Gastroesophageal sphincter (tissue), 4 donors: ENCODE measurements at places on chromosomes 3 and 15. TPM values are rescaled to one million over a fixed set of nuclear protein-coding genes. Genes with fewer than 3 reads are reported as not detected.

Gene SSUH2
- total RNA-seq: 3.8 TPM

Gene NR1I2
- total RNA-seq: not detected

Gene GOLGA6B
- total RNA-seq: 0.40 TPM

Gene RLBP1
- not detected for total RNA-seq

Gene SMCO1
- not detected for total RNA-seq

Gene KNG1
- not detected for total RNA-seq

DNA sequence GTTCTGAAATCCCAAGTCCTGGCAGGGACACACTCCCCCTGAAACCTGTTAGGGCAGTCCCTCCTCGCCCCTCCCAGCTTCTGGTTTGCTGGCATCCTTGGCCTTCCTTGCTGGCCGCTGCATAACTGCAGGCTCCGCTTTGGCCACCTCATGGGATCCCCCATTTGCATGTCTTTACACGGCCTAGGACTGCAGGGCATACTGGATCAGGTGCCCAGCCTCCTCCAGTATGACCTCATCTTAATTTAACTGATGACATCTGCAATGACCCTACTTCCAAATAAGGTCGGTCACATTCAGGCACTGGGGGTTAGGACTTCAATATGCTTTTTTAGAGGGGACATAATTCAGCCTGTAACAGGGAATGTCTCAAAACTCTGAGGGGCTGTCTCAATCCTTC is 173.3 kb downstream of the RAB11A start:
- H3K4me1 ChIP-seq: peaks cover 9% of the 10 kb centered on the region
- ATAC-seq: no peak
- H3K27me3 ChIP-seq: peaks cover 34% of the 10 kb centered on the region
- no peak overlapping the region for H3K4me3 ChIP-seq
- no peaks in the 10 kb centered on the region for H3K36me3 ChIP-seq
- H3K27ac ChIP-seq: no peak overlapping the region

DNA sequence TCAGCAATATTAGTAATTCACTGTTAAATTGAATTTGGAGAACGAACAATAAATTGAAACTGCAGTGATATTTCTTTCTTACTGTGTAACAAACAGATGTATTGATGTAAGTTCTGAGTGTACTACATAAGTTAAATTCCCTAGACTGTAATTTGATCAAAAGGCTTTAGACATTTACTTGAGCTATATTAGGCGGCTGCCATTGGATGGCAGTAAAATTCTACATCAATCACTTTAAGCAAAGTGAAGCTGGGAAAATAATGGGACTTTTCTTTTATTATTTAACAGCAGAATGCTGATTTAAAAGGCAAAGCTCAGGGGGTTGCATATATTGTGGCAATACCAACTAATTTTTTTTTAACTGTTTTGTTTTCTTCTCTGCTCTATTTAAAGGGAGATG is 212.6 kb upstream of the PLSCR5 start:
- no peak for ATAC-seq
- no peak overlapping the region for H3K4me3 ChIP-seq
- H3K27me3 ChIP-seq: no peaks in the 10 kb centered on the region

DNA sequence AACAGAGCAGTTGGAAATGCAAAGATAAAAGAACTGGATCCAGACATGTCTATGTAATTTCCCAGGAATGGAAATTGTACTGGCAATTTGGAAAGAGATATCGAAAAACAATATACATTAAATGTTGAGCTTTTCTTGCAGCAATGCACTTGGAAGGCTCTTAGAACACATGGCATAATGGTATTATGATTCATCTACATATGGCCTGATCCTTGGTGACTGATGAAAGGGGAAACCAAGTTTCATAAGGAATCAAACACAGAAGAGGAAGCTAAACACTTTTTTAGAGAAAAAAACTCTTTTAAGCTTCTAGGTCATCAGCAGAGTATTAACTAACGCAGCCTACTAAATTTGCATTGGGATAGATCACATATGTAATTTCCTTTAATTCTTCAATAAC is 12.4 kb upstream of the GREM1 start:
- H3K4me1 ChIP-seq: peaks cover 5% of the 10 kb centered on the region
- no peak for ATAC-seq
- no peak overlapping the region for H3K4me3 ChIP-seq
- no peaks in the 10 kb centered on the region for H3K27me3 ChIP-seq
- no peak overlapping the region for H3K27ac ChIP-seq
- H3K36me3 ChIP-seq: no peaks in the 10 kb centered on the region

DNA sequence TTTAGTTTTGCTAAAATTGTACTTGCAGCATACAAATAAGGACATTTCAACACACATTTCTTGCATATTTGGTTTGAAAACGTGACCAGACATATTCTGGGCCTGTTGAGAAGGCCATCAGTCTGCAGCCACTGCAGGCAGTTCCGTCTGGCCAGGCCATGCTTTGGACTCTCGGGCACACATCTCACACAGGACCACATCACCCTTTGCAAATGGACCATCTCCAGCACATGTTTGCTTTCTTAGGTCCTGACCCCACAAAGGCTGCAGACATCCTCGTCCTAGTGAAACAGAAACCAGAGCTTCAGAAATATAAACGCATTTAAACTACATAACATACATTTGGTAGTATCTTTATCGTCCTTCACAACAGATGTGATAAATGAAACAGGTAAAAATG is 24.1 kb downstream of the GABRA5 start:
- H3K4me1 ChIP-seq: no peaks in the 10 kb centered on the region
- H3K36me3 ChIP-seq: no peaks in the 10 kb centered on the region
- ATAC-seq: no peak
- no peak overlapping the region for H3K4me3 ChIP-seq

- H3K36me3 ChIP-seq: no peaks in the 10 kb centered on the region
- no peak for ATAC-seq
- no peak overlapping the region for H3K27ac ChIP-seq
- H3K4me1 ChIP-seq: no peaks in the 10 kb centered on the region
- H3K4me3 ChIP-seq: no peak overlapping the region
- H3K27me3 ChIP-seq: no peaks in the 10 kb centered on the region
Observed at GRCh38 chr3:138842483-138843188, 7.9 kb upstream of the PIK3CB start.

DNA sequence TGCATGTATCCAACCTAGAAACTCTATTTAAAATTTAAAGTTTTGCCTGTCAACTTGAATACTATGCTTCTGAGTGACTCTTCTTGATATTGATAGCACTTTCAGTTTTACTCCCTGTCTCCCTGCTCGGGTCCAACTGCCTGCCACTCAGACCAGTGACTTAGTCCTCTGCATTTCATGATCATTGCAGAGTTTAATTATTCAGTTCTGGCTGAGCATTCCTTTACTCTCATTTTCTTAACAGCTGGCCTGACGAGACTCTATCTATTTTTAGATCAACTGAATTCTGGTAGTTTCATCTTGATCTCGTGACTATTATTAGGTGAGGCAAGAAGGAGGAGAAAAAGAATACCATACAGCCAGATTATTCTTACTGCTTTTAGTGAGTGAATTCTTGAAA is 617.4 kb downstream of the SI start:
- no peaks in the 10 kb centered on the region for H3K36me3 ChIP-seq
- H3K4me1 ChIP-seq: no peaks in the 10 kb centered on the region
- no peaks in the 10 kb centered on the region for H3K27me3 ChIP-seq
- H3K27ac ChIP-seq: no peak overlapping the region
- H3K4me3 ChIP-seq: no peak overlapping the region

DNA sequence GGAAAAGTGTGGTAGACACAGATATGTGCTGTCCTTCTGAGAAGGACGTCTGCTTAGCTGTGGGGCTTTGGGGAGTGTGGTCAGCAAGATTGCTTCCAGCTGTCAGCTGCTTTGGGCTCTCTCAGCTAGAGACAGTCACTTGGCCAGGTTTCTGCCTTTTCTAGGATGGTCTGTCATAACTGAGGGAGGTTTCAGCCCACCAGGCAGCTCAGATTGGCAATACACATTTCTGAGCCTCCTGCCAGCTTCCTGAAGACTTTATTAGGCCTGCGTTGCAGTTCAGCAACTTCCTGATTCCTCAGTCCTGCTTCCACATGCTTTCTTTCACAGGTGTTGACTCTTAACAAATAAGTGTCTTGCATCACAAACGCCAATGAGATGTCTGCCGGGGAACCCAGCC is 286.5 kb downstream of the SQOR start:
- no peak for ATAC-seq
- no peak overlapping the region for H3K4me3 ChIP-seq
- no peaks in the 10 kb centered on the region for H3K27me3 ChIP-seq
- no peaks in the 10 kb centered on the region for H3K36me3 ChIP-seq

DNA sequence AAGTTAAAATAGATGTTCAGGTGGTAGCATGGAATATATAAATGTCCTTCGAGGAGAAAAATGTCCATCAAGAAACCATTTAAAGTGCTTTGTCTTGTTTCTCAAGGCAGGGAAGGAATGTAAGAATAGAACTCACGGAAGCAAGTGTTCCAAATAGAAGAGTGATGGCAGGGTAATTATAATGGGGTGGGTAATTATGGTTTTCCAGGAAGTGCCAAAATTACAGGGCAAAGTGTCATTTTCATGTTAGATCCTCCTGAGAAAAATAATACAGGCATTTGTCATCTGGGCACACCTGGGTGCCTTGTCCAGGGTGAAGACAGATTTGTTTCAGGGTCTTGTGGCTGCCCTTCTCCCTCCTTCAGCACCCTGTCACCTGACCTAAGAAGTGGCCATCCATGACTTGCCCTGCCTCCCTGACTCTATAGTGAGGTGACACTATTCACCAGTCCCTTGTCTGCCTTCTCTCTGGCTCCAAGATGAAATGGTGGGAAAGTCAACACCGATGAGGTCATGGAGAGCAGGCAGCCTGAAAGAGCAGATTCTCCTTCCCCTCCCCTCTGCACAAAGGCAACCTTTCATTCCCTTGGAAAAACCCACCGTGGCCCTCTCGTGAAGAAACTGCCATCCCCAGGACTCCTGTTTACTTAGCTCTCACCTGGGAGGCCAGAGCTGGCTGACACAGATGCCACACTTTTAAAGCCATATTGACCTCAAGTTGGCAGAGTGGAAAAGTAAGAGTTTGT is 45.1 kb upstream of the AMOTL2 start:
- no peak overlapping the region for H3K4me3 ChIP-seq
- ATAC-seq: no peak
- no peaks in the 10 kb centered on the region for H3K36me3 ChIP-seq
- no peaks in the 10 kb centered on the region for H3K27me3 ChIP-seq
- no peak overlapping the region for H3K27ac ChIP-seq

DNA sequence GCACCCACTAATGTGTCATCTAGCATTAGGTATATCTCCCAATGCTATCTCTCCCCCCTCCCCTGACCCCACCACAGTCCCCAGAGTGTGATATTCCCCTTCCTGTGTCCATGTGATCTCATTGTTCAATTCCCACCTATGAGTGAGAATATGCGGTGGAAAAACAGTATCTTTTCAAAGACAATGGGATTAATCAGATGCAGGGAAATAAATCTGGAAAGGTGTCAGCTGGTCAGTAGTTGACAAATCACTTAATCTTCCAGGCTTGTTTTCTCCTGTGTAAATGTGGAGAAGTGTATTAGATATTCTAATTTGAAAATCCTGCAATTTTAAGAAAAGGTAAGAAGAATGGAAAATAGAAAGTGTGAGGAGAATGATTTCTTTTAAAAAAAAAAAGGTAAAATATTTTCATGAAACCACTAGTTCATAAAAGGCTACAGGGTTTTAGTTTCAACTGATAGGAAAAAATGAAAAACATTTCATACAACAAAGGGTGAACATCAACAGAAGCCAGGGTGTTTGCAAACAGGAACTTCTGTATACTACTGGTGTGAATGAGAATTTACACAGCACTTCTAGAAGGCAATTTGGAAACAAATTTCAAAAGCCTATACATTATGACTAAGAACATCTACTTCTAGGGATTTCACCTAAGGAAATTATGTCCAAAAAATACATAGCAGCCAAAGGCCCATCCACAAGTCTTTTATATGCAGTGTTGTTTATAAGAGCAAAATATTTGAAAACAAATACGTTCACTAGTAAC is 113.5 kb downstream of the CBLB start:
- H3K27ac ChIP-seq: no peak overlapping the region
- ATAC-seq: no peak
- no peaks in the 10 kb centered on the region for H3K27me3 ChIP-seq
- H3K36me3 ChIP-seq: peaks cover 15% of the 10 kb centered on the region
- H3K4me1 ChIP-seq: peaks cover 14% of the 10 kb centered on the region
